ENCODE measurements at places on chromosomes 1 and 21.

- no peak for DNase-seq
Observed at GRCh38 chr1:220877377-220878095, 1.7 kb upstream of the HLX start.

DNA sequence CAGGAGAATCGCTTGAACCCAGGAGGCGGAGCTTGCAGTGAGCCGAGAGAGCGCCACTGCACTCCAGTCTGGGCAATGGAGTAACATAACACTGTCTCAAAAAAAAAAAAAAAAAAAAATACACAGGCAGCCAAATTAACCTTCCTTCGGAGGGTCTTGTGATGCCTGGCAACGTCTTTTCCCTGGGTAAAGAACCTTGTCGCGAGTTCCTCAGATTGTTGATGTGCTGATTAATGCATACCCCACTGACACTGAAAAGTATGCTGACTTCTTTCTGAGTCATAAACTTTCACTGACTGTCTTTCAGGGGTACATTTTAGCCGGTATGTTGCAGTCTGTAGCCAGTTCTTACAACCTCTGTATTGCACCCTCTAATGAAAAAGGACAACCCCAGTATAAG, 95.1 kb upstream of the SOD1 start:
- no peak for DNase-seq

DNA sequence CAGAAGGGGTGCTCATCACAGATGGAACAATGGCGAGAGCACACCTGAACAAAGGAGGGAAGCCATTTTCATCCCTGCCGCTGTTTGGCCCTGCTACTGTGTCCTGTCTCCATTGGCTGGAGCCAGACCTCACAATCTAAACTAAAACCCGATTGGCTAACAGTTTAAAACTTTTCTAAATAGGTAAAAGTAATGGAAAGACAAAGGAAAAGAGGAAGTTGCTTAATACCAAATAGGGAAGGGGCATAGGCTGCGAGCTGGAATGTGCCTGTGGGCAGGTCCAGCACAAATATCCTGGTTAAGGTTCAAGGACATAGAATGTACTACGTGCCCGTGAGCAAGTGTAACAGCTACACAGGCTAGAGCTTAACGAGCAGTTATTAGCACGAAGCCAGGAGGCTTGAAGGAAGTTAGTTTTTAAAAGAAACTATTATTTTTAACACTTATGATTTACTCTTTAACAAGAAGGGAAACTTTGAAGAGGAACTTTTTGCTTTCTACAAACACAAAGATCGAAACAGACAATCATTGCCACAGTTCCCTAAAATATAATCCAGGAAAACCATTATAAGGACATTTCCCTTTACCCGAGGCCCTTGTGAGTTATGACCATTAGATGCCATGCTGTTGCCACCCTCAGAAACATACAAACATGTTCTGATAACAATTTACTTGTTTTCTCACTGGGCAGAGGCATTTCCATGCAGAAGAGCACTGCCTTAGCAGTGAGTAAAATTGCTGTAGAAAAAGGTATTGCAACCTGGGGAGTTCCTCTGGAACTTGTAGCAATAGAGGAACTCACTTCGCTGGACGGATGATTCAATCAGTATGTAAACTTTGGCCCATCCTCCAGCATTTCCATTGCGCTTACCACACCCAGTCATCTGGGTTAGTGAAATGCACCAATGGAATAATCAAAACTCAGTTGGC, 4.8 kb upstream of the PTTG1IP start:
- peak; percentile 88 for DNase-seq

DNA sequence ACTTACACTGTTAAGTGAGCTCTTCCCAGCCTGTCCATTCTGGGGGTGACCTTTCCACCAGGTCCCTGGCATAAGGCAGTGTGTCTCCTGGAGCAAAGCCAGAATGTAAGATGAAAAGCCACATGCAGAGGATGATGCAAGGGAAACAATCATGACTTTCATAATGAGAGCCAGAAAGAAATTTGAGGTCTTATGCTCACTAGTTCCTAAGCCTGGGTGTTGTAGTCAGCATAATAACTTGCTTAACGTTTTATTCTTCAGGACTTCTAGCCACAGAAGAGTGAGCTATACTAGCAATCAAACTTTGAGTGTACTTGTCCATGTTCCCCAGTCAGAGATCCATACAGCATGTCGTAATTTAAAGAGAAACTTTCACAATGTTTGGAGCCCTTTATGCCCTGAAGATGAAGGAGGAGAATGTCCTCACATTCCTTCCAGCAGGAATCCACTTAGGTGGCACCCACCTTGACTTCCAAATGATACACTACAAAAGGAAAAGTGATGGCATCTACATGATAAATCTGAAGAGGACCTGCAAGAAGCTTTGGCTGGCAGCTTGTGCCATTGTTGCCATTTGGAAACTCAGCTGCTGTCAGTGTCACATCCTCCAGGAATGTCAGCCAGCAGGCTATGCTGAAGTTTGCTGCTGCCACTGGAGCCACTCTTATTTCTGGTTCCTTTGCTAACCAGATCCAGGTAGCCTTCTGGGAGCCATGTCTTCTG, 60.5 kb upstream of the FOXD3 start:
- DNase-seq = peak; percentile 7

- DNase-seq = no peak
Observed at GRCh38 chr1:29991025-29991424, 732.4 kb downstream of the MATN1 start.

DNA sequence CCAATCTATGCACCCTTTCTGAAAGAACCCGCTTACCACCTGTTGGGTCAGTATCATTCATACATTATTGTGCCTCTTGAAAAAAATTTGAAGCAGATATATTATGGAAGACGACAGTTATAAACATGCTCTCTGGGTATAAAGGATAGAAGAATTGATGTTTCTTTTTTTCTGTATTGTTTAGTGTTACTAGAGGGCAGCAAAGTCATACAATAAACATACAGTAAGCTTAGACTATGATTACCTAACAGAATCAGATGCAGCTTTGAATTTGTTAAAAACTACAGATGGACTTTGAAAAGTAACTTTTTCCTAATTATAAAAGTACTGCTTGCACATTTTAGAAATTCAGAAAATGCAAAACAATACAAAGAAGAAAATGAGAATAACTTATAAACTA, 11.1 kb upstream of the PAXBP1 start:
- DNase-seq = peak; percentile 13

GRCh38 chr1:228752675-228753265, 17.5 kb downstream of the RHOU start:
- DNase-seq = no peak

DNA sequence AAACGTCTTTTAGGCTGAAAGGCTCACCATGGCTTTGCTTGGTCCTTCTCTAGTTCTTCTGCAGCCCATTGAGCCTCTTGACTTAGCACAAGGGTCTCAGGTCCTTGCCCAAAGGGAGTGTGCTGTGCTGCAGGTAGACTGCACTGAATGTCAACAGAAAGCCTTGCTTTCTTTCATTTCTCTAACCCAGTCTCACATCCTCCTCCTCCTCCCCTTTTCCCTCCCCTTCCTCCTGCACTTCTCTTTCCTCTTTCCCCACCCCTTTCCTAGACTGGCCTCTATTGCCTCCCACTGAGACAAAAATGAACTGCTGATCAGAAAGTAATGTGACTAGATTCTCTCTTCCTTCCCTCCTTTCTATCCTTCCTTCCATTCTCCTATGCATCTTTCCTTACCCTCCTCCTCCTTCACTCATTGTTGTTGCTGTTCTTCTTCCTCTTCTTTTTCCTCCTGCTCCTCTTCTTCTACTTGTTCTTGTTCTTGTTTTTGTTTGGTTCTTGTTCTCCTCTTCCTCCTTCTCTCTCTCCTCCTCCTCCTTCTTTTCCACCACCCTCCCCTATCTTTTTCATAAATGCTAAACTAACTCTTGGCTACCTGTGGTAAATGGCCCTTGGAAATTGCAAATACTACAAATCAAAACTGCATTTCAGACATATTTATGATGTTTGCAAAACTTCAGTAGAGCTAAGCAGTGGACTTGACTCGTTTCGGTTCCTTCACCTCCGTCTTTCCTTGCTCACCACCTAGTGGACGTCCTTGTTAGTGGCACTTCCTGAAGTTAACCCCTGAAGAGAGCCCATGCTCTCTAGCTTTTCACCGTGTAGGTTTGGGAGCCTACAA, at the start of gene SELL:
Gene SELL (minus strand): TSS at position 152 of the 840 bp plus-strand sequence. CDS start 122 bp downstream, at position 30.
- peak; percentile 78 for DNase-seq

DNA sequence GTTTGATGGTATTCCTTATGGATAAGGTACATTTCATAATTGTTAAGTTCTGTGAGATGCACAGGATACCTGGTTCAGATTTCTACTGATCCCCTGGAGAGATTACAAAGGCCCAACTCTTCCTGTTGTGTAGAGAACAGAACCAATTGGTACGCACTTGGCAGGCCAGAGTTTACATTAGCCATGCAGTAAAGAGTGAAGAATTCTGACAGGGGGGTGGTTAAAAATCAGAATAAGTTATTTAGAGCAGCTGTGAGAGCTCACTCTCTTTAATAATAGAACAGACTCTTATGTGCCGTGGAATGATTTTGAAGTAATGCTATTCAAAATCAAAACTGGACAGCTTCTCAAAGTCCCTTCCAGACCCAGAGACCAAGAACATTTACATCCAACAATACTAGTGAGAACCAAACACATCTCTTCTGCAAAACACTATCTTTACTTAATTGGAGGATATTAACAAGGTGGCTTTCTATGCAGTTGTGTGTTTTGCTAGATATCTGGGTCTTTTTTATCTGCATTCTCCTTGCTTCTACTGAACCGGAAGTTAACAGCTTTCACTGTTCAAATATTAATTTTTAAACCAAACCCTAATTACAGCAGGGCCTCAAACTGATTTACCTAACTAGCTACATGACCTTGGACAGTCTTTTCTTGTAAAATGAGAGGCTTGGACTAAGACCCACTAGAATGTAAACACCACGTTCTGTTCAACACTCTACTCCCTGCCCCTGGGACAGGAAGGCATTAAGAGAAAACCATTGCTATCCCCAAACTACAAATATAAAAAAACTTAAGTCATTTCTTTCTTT, 4.0 kb downstream of the USP24 start:
- no peak for DNase-seq

- DNase-seq = no peak
Observed at GRCh38 chr1:30692948-30693301, 30.5 kb downstream of the MATN1 start.

DNA sequence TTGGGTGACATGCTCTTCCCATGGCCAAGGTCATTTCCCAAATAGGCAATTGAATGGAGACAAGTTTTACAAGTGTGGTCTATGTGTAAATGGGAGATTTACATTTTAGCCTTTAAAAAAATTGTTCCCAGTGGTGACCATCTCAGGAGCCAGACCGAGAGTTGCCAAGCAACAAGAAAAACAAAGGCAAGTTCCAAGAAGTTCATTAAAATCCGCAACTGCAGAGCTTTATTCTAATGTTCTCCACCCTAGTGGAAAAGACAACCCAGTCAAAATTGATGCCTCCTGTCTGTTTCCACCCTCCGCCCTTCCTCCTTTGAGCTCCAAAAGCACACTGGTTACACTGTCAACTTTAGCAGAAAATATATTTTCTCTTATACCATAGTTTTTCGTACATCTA, 33.2 kb upstream of the CD55 start:
- no peak for DNase-seq

- no peak for DNase-seq
Observed at GRCh38 chr1:167640051-167640450, 10.0 kb downstream of the RCSD1 start.

DNA sequence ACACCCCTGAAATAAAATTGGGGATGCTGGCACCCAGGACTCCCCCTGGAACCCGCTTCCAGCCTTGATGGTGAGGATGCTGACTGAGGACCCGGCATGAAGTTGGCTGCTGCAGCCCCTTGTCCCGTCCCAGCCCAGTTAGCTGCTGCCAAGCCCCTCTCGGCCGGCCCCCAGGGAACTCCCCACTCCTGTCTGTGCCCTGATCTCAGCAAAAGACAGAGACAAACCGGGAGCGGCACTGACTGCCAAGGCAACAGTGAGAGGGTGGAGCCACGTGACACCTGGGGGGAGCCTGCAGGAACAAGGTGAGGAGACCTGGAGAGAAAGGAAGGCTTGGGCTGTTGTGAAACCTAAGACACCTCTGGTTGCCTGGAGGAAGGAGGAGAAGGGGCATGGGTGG, 24.7 kb downstream of the CASZ1 start:
- no peak for DNase-seq

- DNase-seq = no peak
Observed at GRCh38 chr1:109322974-109323373, 16.2 kb upstream of the MYBPHL start.

- DNase-seq = no peak
Observed at GRCh38 chr1:59317780-59318179, 20.9 kb downstream of the FGGY start.

DNA sequence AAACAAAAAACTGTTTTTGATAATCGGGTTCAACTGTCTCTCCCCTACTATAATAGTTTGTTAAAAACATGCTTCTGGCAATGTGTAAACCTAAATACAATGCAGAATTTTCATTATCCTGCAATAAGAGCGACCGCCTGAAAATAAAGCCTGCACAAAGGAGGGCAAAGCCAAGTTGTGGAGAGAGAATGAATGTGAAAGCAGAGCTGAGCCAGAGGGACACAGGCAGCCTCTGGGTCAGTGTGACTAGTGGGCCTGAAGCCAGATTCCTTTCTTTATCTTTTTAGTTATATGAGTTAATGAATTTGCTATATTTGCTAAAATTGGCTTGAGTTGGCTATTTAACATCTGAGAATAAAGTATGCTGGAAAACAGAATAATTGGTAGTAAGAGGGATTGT, 615.2 kb downstream of the PLA2G4A start:
- no peak for DNase-seq

DNA sequence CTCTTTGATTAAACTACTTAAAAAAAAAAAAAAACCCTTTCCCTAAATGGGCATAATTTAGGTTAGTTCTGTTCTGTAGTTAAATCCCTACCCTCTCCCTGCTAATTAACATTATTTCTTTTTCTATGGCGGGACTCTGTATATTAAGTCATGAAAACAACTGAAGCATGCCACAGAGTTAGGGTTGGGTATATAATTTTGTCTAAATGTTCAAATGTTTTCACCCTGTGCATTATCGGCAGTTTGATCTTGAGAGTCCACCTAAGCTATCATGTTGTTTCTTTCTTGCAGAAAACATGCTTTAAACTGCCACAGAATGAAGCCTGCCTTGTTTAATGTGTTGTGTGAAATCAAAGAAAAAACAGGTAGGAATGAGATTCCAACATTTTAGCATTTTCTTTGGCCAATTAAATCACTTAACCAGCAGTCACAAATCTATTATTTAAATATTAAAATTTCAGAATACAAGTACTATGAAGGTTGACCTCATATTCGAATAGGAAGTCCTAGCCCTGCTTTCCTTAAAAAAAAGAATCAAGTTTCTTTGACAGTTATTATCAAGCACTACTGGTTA, 4.0 kb downstream of the PBX1 start:
- DNase-seq = no peak

GRCh38 chr1:20719261-20719660, 1.5 kb upstream of the KIF17 start:
- no peak for DNase-seq

- DNase-seq = peak; percentile 31
Observed at GRCh38 chr1:207069061-207069460, 16.0 kb downstream of the PFKFB2 start.

- peak; percentile 65 for DNase-seq
Observed at GRCh38 chr1:221740993-221741702, 741 bp downstream of the DUSP10 start.

Measured in suppressor macrophage (primary cell).